Activated gamma-delta T cell treated with anti-CD3 and anti-CD28 coated beads, Interleukin-2, amount 50 U/mL, for 16 hours (primary cell): ENCODE measurements at places on chromosomes 2 and 18.

DNA sequence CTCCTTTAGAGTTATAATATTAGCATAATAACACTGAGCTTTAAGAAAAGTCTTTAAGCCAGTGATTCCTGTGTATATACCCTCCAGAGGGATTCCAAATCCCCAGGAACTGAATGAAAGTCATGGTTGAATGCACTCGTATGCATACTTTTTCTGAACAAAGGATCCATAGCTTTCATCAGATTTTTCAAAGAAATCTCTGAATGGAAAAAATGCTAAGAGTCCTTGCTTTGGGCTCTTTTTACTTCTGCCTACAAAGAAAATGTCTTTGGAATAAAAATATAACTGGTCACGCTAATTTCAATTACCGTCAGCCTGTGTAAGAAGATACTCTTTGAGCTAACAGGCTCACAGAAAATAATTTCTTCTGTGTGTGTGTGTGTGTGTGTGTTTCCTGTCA lies 939.5 kb downstream of the ERBB4 start:
- DNase-seq = no peak

GRCh38 chr2:113981404-113982134 lies 91.7 kb downstream of the ACTR3 start:
- no peak for DNase-seq

DNA sequence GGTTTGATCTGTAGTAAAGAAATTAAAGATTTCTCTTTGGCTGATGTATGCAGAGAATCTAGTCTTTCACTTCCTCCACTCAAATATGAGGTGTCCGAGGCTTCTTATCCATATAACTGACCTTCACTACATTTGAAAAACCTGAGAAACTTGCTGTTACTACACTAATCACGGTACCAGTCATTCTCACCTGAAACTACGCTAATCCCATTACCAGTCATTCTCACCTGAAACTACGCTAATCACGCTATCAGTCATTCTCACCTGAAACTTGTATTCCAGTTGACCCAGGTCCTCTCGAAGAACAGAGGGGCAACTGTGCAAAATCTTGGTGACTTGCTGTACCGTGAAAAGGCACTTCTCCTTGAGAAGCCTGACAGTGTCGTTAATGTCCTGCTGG lies 5.1 kb downstream of the MTERF4 start:
- DNase-seq = no peak

DNA sequence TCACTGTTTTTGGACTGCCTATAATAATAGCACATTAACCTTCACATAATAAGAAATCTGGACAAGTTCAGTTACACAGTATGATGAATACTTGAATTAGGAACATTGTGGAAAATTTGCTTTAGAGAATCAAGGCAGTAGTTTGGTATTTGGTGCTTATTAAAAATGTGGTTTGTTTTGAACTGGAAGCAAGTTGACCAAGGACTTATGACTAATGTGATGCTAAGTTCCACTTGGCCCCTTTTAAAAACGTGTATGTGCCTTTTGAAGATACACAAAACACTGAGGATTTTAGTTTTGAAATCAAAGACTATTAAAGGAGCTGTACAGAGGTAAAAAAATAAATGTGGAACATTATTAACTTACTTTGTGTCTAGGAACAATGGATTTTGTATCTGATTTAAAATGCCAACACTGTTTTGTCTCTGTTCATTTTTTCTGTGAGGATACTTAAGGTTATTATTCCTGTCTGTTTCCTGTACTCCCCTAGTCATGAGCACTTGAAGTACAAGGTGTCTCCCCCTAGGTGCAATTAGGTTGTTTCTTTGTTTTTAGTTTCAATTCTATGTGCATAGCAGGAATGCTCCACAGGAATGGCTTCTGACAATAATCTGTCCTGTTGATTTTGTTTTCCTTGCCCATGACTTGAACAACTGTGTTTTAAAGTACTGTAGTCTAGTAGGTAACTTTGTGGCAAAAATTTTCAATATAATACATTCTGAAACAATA lies 49.6 kb upstream of the PTH2R start:
- DNase-seq = no peak

DNA sequence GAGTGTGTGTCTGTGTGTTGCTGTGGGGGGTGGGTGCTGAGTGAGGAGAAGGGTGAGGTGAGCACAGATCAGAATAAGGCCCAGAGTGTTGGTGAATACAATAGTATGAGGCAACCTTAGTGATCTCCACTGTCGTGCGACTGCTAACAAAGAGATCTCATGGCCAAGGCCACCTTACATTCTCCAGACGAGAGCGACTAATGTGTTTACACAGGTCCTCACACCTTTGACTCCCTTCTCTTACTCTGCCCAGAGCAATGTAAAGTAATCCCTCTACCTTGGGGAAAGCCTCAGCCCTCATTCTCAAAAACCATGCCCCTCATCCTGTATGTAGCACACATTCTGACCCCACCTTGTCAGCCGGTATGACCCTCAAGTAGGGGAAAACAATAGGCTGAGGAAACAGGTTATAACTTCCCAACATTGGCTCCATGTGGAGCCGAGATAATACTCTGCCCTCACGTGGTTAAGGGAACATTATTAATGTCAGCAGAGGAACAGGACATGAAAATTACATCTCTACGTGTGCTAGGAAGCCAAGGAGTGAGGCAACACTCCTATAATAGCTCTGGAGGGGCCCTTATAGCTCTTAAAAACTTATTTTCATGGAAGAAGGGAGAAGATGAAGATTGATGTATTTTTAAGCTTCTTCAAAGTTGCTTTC lies 323.0 kb upstream of the NT5C1B start:
- no peak for DNase-seq
